Hippocampal formation (tissue), 2 donors: ENCODE measurements at places on chromosomes 16 and 17.

- no peak for DNase-seq
Measured at GRCh38 chr17:37087683-37088082, 138.9 kb downstream of the AATF start.

GRCh38 chr17:42514867-42515266 is 21.2 kb upstream of the NAGLU start:
- no peak for DNase-seq

DNA sequence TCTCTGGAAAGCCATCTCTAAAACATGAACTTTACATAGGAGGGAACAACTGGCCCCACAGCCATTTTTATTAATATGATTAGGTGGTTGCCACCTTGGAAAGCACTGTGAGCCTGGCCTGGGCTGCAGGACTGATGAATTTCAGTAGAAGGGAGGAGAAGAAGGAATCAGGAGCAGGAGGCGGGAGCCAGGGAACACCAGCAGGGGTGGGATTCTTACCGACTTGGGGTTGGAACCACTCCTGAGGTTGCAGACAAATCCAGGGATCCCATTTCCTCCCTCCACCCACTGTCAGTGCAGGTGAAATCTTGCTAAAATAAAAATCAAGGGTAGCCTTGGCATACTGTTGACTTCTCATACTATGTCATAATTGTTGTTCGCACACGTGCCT is 16.9 kb upstream of the MAP3K14 start:
- DNase-seq, result no peak

DNA sequence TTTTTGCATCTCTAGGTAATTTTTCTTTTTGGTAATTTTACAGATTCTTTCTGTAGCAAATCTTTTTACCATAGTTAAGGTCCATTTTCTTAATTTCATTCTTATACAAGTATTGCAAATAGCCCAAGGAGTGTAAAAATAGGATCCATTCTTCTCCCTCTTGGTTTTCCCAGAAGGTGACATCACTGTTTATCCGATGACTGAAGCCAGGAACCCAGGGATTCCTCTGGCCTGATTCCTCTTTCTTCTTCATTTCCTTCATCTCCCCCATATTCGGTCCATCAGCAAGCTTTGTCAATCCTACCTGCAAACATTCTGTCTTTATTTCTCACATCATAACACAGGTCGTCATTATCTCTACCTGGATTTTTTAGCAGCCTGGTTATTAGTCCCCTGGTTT is 5.3 kb downstream of the RBBP6 start:
- no peak for DNase-seq

- no peak for DNase-seq
Measured at GRCh38 chr16:21336231-21336630, 58.1 kb upstream of the CRYM start.

- no peak for DNase-seq
Measured at GRCh38 chr17:63476854-63477479, at the start of gene ACE. Gene ACE, plus strand, starts transcription at chr17:63477061. Its CDS starts 34 bp downstream, at chr17:63477095.

- no peak for DNase-seq
Measured at GRCh38 chr17:17091856-17092756, 49.8 kb downstream of the MPRIP start.

- DNase-seq, result no peak
Measured at GRCh38 chr16:85167589-85168537, 55.6 kb upstream of the CIBAR2 start.

DNA sequence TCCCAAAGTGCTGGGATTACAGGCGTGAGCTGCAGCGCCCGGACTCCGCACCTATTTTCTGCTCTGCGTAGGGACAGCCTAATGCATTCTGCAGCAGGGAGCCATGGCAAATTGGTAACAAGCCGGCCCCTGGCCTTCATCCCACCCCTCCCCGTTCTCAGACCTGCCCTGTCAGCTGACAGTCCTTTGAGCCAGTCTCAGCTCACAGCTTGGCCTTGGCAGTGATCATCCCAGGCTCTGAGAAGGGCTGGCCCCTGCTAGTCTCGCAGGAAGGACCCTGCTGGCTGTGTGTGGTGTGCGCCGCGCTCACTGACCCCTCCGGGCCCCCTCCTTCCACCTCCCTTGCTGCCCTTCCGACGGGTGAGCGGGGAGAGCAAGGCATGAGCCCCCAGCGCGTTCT is 10.3 kb upstream of the NPTX1 start:
- DNase-seq, result no peak

- DNase-seq, result no peak
Measured at GRCh38 chr17:43416998-43417890, 18.5 kb downstream of the ARL4D start.

GRCh38 chr16:34648-34987 is 18.8 kb downstream of the POLR3K start:
- no peak for DNase-seq

DNA sequence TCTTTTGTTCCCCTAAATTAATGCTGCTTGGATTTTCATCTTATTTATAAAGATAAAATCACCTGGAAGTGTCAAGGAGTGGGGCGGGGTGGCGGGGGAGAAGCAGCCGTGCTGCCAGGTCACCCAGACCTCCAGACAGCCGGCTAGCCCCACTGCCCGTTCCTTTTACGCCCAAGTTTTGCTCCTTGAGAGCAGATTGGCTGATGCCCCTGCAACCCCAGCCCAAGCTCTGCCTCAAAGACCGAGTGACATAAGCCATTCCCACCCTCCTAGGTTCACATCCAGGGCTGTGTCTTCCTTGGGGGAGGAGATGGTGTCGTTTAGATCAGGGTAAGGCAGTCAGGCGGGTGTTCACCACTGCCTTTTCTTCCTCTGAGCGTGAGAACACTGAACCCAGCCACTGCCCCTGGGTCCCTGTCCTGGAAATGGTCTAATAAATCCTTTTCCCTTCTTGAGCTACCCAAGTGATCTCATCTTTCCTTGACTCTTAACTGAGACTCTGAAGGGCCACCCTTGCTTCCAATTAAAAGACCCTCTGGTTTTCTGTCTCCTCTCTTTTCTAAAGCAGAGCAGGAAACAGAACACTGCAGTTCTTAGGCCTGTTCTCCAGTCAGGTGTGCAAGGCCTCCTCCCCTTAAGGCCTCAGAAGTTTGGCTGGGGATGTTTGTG is 5.7 kb downstream of the PDF start:
- no peak for DNase-seq

- no peak for DNase-seq
Measured at GRCh38 chr17:11545696-11546095, 52.6 kb upstream of the DNAH9 start.

DNA sequence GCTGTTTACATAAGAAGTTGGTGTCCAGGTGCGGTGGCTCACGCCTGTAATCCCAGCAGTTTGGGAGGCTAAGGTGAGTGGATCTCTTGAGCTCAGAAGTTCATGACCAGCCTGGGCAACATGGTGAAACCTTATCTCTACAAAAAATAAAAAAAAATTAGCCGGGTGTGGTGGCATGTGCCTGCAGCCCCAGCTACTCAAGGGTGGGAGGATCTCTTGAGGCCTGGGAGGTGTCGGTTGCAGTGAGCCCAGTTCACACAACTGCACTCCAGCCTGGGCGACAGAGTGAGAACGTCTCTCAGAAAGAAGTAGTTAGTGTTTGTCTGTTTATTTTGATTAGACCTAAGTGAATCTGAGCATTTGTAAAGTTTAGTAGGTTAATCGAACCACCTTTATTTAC is 12.8 kb downstream of the DDX19A start:
- DNase-seq, result no peak

GRCh38 chr16:12951392-12951791 is 50.0 kb downstream of the SHISA9 start:
- DNase-seq, result no peak

DNA sequence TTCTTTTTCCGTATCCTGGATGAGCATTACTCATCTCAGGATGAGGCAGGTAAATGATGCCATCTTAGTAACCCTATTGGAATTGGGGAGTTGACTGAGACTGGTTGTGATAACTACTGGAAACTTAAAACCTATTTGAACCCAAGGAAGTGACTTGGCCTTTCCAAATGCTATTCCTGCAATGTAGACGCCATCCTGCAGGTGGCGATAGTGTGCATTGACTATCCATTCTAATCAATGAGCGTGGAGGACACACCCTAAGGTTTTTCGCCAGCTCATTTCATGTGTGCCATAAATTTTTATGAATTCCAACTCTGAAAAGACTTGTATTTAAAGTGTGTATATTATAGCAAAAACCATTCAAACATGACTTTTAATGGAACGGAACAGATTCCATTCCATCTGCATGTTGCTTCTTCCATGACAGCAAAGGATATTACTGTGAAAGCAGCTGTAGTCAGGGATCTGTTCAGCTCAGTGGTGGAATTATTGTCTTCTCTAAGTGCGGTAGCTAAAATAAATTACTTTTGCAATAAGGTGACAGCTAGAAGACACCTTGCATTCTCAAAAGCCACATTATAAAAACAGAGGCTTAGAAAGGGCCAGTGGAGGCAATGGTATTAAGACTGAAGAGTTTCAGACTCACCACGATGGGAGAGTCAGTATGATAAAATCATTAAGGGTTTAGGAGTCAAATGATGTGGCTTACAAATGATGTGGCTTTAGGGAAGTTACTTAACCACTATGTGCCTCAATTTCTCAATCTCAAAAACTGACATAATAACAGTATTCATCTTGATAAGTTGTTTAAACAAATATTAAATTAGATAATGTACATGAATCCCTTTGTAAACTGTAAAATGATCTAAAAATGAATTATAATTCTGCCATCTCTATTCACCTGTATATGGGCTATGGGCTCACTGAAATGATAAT is 55.5 kb downstream of the SYT17 start:
- DNase-seq, result no peak

DNA sequence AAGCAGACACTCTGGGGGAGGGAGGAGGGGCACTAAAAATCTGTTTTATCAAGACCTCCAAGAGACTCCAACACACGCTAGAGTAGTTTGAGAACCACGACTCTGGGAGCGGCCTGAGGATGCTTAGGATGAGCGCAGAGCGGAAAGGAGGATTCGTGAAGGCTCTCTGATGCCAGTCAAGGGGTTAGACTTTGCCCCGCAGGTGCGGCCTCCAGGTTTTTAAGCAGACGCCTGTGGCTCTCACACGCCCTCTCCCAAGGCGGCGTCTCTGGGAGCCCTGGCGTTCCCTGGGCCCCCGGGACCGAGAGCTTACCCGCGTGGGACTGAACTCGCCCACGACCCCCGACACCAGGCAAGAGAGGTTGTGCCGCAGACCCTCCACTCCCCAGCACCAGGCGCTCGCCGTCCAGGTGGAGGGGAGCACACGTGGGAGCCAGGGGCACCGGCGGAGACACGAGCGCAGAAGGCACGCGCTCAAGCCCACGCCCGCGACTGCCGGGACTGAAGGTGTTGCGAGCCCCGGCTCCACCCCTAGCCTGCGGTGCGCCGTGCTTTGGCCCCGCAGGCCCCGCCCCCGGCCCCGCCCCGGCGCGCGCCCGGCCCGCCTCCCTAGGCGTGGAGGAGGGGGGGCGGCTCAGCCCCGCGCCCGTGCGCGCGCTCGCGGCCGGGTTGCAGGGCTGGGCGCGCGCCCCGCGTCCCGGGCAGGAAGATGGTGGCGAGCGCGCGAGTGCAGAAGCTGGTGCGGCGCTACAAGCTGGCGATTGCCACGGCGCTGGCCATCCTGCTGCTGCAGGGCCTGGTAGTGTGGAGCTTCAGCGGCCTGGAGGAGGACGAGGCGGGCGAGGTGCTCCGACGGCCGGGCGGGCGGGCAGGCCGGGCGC is at the start of gene XYLT2:
Gene XYLT2, plus strand, starts transcription at position 695 of the 881 bp plus-strand sequence. Its CDS starts 15 bp downstream, at position 710.
- peak; percentile 77 for DNase-seq

GRCh38 chr16:47254756-47255155 is 111.0 kb upstream of the NETO2 start:
- no peak for DNase-seq

DNA sequence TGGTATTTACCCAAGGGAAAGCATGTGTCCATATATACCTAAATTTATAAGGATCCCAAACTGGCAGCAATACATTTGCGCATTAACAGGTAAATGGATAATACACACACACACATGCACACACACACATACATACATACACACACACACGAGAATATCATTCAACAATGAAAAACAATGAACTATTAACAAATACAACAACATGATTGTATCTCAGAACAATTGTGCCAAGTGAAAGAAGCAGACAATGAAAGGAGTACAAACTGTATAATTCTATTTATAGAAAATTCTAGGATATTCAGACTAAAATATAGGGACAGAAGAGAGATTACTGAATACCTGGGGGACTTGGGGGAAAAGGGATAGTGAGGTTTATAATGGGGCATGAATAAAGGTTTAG is 323.0 kb downstream of the KCNJ2 start:
- DNase-seq, result no peak

DNA sequence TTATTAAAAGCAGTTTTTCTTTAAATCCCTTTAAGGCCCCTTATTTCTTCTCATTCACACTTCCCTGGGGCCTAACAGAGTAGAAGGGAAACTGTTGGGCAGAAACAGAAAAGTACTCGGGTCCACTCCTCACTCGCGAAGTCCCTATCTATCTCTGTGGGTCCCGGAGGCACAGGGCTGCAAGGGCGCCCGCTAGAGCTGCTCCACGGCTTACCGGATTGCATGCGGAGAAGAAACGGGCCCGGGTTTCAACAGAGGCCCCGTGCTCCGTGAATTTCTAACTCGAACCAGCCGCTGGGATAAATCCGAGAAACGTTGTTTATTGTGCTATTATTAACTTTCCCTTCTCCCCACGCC is 4.3 kb downstream of the CBLN1 start:
- no peak for DNase-seq

GRCh38 chr16:55009581-55009980 is 78.9 kb downstream of the IRX5 start:
- no peak for DNase-seq

- DNase-seq, result peak; percentile 72
Measured at GRCh38 chr17:75271233-75271954, 363 bp upstream of the MIF4GD start.

DNA sequence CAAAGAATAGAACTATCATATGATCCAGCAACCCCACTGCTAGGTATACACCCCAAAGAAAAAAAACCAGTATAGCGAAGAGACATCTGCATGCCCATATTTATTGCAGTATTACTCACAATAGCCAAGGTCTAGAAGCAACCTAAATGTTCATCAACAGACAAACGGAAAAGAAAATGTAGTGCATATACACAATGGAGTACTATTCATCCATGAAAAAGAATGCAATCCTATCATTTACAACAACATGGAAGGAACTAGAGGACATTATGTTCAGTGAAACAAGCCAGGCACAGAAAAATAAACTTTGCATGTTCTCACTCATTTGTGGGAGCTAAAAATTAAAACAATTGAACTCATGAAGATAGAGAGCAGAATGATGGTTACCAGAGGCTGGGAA is 55.3 kb downstream of the WDR59 start:
- no peak for DNase-seq

DNA sequence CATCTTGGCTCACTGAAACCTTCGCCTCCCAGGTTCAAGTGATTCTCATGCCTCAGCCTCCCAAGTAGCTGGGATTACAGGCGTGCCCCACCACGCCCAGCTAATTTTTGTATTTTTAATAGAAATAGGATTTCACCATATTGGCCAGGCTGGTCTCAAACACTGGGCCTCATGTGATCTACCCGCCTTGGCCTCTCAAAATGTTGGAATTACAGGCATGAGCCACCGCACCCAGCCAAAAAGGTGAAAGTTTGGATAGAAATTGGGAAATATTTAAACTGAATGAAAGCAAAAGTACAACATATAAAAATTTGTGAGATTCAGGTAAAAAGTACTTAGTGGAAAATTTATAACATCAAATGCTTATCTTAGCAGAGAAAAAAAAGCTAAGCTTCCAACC is 52.9 kb upstream of the KIFC3 start:
- DNase-seq, result no peak

GRCh38 chr17:32112416-32112815 is 29.9 kb upstream of the RHOT1 start:
- no peak for DNase-seq

- no peak for DNase-seq
Measured at GRCh38 chr17:77432742-77433141, 292.0 kb downstream of the SEC14L1 start.

GRCh38 chr16:2039274-2040031 is 8.2 kb downstream of the NTHL1 start:
- no peak for DNase-seq

- DNase-seq, result no peak
Measured at GRCh38 chr17:17958982-17959381, 13.2 kb downstream of the TOM1L2 start.
